ENCODE measurements at places on chromosomes 7 and 10.

- DNase-seq: no peak
These were observed 151.5 kb downstream of the ANK3 start for GRCh38 chr10:60237977-60238758.

GRCh38 chr10:75495434-75496190 lies 64.2 kb downstream of the LRMDA start:
- DNase-seq: no peak

DNA sequence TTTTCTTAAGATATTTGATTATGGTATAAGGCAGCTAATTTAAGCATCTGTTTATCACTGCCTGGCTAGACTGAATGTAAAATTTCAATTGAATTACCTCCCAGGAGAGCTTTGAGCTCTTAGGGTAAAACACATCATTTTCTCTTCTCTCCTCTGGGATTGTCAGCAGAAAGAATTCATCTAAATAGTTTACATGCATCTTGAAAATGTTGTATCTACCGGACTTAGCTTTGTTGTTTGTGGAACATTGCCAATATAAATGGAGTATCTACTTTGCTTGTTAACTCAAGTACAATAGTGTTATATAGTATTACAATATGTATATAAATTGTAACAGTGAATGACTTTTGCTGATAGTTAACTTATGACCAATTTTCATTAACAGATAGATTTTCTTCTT lies 73.3 kb downstream of the TAF3 start:
- no peak for DNase-seq

GRCh38 chr10:38038932-38039245 lies 28.4 kb downstream of the ZNF33A start:
- DNase-seq: no peak

- DNase-seq: no peak
These were observed 1.8 kb upstream of the ATG9B start for GRCh38 chr7:151025924-151026671.

DNA sequence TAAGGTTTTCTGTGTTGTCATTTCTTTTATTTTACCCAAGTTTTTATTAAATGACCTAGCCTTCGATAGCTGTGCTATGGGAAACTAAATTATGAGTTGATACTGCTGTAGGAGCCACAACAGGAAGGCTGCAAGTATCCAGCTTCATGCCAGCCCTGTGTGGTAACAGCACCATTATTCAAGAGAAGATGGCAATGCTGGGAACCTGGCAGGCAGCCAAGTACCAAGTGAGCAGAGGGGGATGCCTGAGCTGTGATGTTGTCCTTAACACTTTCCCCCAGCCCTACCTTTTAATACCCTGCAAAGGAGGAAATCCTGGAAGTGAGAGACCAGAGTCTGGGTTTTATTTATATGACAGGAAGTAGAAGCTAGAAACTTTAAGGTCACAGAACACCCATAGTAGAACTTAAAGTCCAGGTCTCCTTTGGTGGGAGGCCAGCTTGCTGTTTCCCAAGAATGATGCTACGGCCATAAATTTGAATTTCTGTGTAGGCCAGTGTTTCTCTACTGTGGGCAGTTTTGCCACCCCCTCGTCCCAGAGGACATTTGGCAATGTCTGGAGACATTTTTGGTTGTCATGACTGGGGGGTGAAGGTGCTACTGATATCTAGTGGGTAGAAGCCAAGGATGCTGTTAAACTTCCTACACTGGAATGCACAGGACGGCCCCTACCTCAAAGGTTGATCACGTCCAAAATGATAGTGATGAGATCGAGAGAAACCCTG lies 9.2 kb upstream of the ATXN7L1 start:
- no peak for DNase-seq

DNA sequence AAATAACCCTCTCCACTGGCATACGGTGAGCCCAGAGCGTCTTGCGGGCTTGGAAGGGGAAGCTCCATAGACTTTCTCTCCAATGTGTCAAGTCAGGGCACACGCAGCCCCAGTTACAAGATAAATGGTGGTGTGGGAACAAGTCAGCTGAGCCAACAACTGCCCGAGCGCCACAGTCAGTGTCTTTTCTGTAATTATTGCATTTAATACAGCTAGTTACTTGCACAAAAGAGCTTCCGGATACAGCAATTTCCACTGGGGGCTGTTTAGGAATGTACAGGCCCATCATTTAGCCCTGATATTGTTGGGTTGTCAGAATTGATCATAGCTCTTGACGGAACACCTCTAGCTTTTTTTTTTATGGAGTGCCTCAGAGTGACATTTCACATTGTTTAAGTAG lies 193.5 kb upstream of the SP8 start:
- no peak for DNase-seq

- no peak for DNase-seq
These were observed 161.0 kb upstream of the RNF32 start for GRCh38 chr7:156479596-156479995.

GRCh38 chr10:85650791-85651496 lies 715.7 kb downstream of the GRID1 start:
- DNase-seq: no peak

- DNase-seq: no peak
These were observed 122.1 kb upstream of the EFCAB10 start for GRCh38 chr7:105703207-105703930.

GRCh38 chr10:74381291-74381853 lies 230.4 kb downstream of the ADK start:
- no peak for DNase-seq

- DNase-seq: no peak
These were observed 41.1 kb upstream of the HNRNPH3 start for GRCh38 chr10:68290736-68291135.

- no peak for DNase-seq
These were observed 95.8 kb downstream of the SEMA3C start for GRCh38 chr7:80823057-80823456.

DNA sequence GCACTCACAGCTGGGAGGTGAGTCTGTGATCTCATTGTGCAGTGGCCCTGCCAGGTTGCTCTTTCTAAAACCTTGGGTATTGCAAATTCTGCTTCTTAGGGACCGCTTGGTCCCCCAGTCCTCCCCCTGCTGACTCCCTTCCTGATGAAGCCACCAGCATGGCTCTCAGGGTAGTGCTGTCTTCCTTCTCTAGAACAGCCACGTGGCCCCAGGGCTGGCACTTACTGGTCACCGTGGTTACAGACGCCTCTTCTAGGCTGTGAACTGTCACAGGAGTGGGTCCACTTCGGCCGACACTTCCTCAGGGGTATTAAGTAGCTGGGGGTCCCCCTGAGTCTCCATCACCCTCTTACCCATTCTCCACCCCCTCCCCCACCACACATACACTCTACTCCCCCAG lies 2.7 kb upstream of the HTRA1 start:
- no peak for DNase-seq

- no peak for DNase-seq
These were observed 80.3 kb downstream of the PIP4K2A start for GRCh38 chr10:22634093-22634492.

DNA sequence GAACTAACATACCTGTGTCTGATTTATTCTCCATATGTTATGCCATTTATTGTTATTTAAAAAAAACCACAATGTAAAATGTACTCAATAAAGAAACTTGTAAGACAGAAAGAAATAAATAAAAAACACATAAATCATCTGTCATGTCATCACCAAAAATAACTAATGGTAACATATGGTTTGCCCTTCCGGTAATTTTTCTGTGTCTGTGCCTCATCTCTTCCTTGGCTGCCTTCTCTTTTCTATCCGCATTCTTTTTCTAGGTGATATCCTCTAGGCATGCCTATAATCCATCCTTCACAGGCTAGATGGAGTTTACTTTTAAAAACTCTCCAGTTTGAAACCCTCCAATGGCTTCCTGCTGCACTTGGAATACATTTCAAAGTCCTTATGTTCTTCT lies 304.0 kb upstream of the ETV1 start:
- DNase-seq: no peak

DNA sequence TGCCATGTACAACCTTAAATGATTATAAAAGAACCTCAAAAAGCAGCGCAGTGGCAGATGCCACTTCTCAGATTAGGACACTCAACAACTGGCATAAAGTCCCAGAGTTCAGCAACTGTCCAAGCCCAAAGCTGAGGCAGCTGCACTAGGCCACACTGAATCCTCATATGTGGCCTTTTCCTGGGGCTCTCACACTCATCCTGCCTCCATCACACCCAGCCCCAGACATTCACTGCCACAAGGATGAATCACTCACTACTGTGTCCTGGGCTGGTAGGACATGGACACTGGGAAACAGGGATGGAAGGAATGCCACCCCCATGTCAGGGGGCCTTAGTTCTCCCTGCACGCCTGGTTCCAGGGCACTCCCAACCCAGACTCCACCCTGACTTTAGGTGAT lies 547.7 kb downstream of the TNS3 start:
- no peak for DNase-seq

Measured in stimulated activated CD4-positive, alpha-beta T cell treated with anti-CD3 and anti-CD28 coated beads, TNF-alpha, amount 100 ng/mL, for 4 hours (primary cell).